ENCODE measurements at places on chromosomes 5 and 9.

DNA sequence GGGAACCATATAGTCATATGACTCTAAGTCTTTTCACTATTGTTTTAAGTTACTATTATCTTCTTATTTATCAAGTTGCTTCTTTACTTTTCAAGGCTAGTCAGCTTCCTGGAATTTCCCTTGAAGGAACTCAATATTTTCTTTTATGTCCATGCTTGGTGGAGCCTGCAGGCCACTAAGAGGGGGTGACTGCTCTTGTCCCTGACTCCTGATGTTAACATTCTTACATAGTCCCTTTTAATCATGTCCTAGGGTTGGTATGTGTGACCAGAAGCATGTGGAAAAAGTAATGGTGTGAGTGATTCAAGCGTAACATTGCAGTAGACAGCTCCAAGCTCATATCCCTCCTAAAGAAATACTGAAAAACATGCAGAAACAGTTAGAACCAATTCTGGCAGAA is 1536.2 kb upstream of the CDH9 start:
- no peak for DNase-seq

- DNase-seq: no peak
Observed at GRCh38 chr5:14502294-14502690, 79.3 kb upstream of the OTULINL start.

GRCh38 chr9:134103391-134103998 is 32.4 kb upstream of the WDR5 start:
- DNase-seq: no peak

- no peak for DNase-seq
Observed at GRCh38 chr9:122007837-122008236, 85.3 kb downstream of the TTLL11 start.

DNA sequence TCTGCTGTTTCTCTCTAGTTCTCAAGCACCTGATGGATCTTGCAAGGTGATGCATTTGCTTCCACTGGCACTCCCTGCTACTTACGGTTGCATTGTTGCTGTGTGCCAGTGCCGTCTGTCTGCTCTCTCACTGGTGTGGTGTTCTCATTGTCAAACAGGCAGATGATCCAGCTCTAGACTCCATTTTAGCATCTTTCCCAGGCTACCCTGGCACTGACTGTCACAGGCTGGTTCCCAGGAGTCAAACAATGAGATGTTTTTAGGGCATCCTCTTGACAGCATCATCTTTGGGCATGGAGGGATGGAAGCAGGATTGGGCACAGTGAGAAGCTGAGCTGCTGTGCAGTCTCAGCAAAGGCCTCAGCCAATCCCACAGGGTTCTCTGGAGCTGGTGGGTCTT is 12.9 kb downstream of the MTRR start:
- no peak for DNase-seq

- DNase-seq: no peak
Observed at GRCh38 chr5:166123717-166124116, 2167.7 kb upstream of the WWC1 start.

DNA sequence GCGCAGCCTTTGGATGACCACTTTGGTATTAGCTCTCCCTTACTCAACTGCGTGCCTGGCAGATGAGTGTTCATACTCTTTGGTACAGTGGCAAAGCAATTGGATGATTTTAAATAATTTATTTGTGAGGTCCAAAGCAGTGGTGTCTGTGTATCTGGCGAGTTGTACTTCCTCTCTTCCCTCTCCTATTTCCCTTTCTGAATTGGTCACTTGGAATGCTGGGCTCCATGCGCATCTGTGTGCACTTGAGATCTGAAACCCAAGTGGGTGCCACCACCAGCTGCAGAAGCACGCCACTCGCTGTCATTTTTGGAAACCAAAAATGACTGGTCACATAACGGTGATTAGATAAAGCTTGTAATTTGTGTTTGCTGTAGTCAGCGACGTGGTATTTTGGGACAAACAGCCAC is 386.0 kb upstream of the KLF4 start:
- DNase-seq: no peak

GRCh38 chr9:86563350-86563749 is 209.1 kb upstream of the TUT7 start:
- no peak for DNase-seq

- peak; percentile 5 for DNase-seq
Observed at GRCh38 chr5:66757219-66757833, 161.1 kb downstream of the MAST4 start.

DNA sequence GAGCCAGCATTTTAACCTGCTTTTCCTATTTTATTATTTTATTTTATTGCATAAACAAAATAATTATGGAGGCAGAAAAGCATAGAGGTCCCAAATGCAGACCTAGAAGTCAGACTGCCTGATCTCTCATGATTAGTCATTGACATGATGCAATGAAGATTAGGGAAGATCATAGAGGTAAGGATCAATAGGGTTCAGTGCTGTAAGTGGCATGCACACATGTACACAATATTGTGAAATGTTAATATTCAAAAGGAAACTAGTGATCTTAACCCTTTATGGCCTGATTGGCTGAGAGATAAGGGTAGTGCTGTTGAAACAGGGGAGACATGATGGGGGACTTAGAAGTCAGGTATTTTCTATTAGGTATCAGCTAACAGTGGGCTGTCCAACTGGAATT is 1.1 kb upstream of the FRRS1L start:
- DNase-seq: no peak

DNA sequence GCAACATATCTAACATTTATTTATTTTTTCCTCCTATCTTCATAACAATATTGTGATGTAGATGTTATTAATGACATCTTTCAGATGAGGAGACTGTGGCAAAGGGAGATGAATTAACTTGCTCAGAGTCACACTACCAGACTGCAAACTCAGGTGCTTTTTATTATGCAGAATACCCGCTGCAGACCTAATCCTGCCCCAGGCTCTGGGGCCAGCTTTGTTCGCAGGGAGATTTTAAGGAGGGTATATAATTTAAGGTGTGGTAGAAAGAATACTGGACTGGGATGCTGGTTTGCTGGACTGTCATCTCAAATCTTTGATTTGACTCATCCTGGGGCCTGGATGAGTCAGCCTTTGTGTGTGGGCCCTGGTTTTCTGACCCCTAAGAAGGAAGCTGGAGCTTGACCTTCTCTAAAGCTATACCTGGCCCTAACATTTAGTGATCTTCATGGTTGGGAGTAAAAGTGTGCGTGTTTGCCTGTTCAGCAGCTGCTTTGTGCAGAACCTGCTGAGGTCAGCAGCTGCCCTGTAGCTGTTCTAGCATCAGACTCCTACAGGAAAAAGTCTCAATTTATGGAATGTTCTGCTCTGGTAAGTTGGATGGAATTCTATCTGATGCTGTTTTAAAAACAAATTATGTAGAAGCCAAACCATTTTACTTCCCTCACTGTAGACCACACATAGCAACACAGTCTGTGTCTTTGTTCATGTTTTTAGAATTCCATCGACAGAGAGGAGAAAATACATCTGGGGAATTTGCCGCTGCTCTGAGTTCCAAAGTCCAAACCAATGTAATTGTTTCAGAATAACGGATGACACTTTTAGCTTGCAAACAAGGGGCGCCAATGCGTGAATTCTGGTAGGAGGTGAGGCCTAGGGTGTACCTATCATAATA is 4.5 kb downstream of the SLC36A1 start:
- no peak for DNase-seq

DNA sequence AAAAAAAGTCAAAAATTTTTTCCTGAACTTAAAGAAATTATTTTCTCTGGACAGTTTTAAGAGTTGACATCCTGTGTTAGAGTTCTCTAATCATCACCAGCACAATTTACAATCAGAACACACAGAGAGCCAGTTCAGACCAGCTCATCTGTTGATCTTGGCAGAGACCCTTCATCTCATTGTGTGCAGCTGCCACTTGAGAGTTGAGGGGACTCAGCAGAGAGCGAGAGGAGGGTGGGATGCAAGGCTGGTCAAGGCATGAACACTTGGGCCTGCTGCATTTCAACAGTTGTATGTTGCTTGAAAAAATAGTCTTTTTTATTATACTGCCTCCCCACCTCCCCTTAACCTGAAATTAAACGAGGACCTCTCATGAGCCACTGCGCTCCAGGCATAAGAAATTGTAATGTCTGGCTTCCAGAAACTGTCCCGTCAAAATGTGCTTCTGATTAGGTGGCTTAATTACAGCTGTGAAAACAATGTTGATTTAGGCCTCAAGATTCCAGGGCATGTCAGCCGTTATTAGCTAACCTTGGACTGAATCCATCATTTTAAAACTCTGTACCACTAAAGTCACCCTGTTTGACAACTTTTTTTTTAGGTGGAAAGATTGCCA is 383.6 kb downstream of the CCDC171 start:
- peak; percentile 93 for DNase-seq

DNA sequence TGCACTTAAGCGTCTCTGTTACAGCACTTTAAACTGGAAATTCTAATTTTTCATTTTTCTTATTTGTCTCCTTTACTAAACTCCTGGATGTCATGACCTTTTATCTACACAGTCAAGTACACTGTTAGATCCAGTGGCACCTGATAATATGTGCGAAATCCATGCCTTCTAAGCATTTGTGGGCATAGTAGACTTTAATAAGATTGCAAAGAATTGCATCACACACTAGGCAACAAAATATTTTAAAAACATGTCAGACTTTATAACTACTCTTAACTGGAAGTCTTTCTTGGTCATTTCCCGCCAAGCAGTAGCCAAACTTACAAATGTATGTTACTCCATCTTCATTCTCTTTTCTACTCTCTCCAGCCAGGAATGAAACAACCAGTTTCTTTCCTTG is 5.0 kb upstream of the SPINK1 start:
- DNase-seq: no peak

DNA sequence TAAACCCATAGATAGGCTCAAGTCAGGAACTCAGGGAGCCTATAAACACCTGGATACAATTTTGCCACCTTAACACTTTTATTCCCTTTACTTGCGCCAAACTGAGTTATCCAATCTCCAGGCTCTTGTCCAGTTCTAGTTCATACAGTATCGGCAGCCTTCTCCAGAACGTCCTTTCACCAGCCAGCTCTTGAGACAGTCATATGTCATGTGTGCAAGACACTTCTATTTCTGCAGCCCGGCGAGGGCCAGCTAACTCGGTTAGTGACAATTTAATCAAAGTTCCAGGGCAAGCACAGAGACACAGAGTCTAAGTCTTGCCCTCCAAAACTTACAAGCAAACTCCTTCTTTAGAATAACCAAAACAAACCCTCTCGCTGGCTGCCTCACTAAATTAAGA is 12.9 kb downstream of the ABCA1 start:
- no peak for DNase-seq

- DNase-seq: no peak
Observed at GRCh38 chr5:179256328-179257175, 88.7 kb downstream of the ADAMTS2 start.

- no peak for DNase-seq
Observed at GRCh38 chr9:136512651-136513071, 29.8 kb upstream of the SEC16A start.

DNA sequence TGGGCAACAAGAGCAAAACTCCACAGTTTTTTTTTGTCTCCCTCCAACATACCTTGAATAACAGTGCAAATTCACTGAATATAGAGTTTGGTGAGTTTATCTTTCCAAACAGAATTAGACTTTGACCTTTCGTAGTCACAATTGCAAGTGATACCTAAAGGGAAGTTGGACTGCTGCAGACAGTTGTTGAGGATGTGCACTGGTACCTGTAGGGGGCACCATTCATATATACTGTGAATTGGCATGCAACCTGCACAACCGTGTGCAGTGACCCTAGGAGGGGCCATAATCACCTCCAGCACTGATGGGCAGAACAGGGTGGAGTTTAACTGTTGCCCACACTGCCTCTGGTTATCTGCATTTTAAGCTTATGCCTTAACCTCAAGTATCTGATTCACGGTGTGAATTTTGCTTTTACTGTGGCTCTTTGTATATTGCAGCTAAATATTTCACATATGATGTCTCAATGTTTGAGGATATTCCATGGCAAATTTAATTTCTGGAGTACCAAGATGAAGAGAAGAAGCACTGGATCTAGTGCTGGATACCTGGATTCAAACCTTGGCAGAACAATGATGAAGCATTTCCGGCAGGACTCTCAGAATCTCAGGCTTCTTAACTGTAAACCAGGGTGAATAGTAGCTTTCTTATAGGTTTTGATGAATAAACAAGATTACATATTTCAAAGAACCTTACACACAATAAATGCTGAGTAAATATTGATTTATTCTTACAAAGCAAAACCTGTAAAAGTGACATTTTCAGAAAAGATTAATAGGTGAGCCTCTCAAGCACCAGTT is 144.3 kb downstream of the ACTBL2 start:
- DNase-seq: no peak

GRCh38 chr5:91159647-91160046 is 223.5 kb downstream of the ARRDC3 start:
- no peak for DNase-seq

- no peak for DNase-seq
Observed at GRCh38 chr5:34928267-34928666, 1.1 kb upstream of the DNAJC21 start.

DNA sequence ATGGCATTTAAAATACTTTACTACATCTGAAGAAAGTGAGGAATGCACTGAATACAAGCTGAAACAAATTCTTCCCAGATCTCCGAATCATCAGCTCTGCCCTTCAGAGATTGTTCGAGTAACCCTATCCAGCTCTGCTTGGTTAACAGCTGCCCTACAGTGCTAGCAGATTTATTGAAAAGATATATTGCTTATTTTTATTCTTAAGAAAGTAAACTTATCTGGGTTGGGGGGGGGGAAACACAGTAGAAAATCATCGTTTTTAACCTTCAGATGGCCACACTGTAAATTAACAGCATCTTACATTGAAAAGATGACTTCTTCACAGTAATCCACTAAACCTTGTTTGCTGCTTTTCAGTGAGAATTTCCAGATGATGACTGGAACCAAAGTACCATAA is 210.8 kb downstream of the NFIB start:
- DNase-seq: no peak

- DNase-seq: no peak
Observed at GRCh38 chr5:149188383-149188782, 47.1 kb downstream of the ABLIM3 start.

DNA sequence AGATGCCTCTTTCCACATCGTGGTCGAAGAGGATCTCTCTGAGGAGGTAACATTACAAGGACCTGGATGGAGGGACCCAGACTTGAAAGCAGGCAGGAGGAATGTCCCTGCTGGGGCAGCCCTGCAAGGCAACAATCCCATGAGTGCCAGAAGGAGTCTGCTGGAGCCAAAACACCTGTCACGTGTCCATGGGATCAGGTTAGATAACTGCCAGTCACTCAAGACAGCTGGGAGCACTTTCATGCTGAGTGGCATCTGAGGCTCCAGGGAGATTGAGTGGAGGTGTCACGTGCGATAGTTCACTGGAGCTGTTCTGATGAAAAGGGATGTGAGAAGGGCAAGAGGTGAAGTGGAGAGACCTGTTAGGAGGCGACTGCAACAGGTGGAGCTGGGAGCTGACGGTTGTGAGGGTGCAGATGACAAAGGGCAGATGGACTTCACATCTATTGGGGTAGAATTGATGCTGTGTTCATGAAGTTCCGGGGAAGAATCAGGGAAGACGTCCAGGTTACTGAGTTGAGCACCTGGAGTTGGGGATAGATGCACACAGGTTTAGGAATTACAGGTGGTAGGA is 68.4 kb downstream of the ICE1 start:
- no peak for DNase-seq

DNA sequence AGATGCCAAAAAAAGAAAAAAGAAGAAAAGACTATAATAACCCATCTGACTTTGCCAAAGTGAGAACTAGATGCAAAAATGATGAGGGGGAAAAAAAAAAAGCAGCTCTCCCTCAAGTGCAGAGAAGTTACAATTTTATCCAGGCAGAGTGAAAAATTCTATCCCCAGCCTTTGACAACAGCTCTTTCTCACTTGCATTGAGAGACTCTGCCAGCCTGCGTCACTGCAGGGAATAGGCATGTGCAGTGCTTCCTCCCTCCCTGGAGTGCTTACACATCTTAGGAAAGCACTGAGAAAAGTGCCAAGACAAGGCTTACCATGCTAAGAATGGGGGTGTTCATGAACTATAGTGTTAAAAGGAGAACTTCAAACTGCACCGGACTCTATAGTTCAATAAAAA is 418.6 kb upstream of the TYRP1 start:
- DNase-seq: no peak
